ENCODE measurements at places on chromosomes 12 and 14.

DNA sequence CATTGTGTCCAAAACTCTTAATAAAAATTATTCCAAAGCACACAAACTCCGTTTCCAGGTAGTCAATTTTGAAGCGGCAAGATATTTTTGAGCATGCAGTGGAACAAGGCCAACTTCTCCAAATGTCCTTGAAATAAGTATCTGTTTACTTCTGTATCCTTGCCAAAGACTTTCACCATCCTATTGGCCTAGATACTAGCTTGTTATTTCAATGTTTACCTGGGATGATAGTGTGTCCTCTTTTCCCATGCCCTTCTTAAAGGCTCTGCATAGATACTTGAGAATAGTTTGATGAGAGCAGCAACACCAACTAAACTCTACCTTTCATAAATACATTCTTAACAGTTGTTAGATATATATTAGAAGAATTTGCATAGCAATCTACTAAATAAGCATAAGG is 160.9 kb downstream of the KCNC2 start:
- DNase-seq = no peak

DNA sequence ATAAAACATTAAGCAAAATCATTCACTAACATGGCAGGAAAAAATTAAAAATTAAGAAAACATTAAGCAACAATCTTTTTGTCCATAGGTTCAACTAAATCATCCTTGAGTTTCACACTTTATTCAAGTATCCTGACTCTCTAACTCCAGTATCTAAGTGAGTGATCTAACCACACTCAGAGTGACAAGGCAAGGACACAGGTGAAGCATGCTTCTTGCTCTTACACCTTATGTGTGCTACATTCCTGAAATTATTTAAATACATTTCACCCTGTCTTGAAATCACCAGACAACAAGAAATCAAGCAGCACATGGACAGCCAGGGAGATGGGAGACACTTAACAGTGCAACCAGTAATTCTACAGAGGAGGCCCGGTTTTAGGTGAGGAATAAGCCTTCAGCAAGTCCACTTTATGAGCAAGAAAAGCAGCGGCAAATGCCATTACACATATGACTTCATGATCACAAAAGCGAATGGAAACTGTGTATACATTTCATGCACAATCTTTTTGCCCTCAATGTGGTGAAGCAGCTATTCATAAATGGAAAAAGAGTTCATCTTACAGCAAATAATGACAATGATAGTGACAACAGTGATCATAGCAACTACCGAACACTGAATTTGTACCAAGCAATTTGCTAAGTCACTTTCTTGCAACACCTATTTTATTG is 37.4 kb downstream of the PHLDA1 start:
- no peak for DNase-seq

DNA sequence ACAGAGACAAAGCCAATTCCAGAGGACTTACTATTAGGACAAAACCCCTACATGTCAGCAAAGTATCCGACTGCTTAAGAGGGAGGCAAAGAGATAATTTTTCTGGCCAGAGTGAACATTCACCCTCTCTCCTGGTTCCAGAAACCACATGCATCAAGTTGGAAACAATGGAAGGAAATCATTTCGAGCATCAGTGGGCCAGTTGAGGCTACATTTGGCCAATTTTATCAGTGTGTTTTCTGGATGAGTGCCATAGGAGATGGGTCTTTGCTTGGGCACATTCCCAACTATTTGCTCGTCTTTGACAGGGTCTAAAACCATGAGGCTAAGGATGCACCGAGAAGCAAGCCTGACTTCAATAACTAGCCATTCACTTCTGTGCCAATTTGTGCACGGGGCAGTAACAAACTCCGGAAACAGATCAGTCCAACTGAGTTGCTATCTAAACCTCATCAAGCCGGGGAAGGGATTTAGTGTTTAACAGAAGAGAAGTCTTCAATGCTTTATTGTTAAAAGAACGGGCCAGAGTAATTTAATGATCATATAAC is 17.4 kb downstream of the EGLN3 start:
- no peak for DNase-seq

GRCh38 chr14:54537651-54538050 is 27.9 kb downstream of the CGRRF1 start:
- no peak for DNase-seq

GRCh38 chr12:93990832-93991803 is 157.3 kb upstream of the PLXNC1 start:
- peak; percentile 29 for DNase-seq
